ENCODE measurements at places on chromosomes 7 and 10. TPM values are rescaled to one million over a fixed set of nuclear protein-coding genes. Genes with fewer than 3 reads are reported as not detected.

GRCh38 chr7:100629117-100629716 is 12.1 kb downstream of the TFR2 start:
- peak overlapping the region; percentile 62 for H3K27ac ChIP-seq
- H3K4me1 ChIP-seq = peaks cover 12% of the 10 kb centered on the region
- no peaks in the 10 kb centered on the region for H3K36me3 ChIP-seq
- H3K4me3 ChIP-seq = no peak overlapping the region
- no peaks in the 10 kb centered on the region for H3K27me3 ChIP-seq

The MYH16 gene
- not detected for total RNA-seq

The EBLN1 gene
- not detected for total RNA-seq

DNA sequence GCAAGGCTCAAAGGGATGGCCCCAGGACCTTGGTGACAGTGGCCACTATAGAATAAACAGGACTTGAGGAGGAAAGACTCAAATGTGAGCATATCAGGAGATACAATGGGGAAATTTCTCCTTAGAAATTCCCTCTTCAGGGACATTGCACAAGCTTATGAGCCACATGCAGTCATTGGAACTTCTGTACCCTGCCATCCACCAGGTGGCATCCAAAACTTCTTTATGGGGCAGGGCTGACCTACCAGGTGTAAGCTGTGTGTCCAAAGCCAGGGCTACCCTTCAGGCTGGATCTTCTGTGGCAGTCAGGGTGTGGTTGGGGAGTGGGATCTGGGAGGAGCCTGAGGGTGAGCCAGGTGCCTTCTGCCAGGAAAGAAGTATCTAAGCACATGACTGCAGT is 36.6 kb upstream of the LRRC18 start:
- no peaks in the 10 kb centered on the region for H3K36me3 ChIP-seq
- no peaks in the 10 kb centered on the region for H3K4me1 ChIP-seq
- H3K4me3 ChIP-seq = no peak overlapping the region
- H3K27me3 ChIP-seq = peaks cover 8% of the 10 kb centered on the region
- DNase-seq = no peak

GRCh38 chr7:81233208-81233940 is 314.5 kb upstream of the SEMA3C start:
- no peaks in the 10 kb centered on the region for H3K4me1 ChIP-seq
- DNase-seq = no peak
- no peaks in the 10 kb centered on the region for H3K27me3 ChIP-seq
- H3K27ac ChIP-seq = no peak overlapping the region

GRCh38 chr10:122316224-122316884 is 45.3 kb downstream of the BTBD16 start:
- H3K27me3 ChIP-seq = peaks cover 40% of the 10 kb centered on the region
- no peak overlapping the region for H3K27ac ChIP-seq
- no peak overlapping the region for H3K4me3 ChIP-seq
- H3K36me3 ChIP-seq = peaks cover 4% of the 10 kb centered on the region
- H3K4me1 ChIP-seq = no peaks in the 10 kb centered on the region

DNA sequence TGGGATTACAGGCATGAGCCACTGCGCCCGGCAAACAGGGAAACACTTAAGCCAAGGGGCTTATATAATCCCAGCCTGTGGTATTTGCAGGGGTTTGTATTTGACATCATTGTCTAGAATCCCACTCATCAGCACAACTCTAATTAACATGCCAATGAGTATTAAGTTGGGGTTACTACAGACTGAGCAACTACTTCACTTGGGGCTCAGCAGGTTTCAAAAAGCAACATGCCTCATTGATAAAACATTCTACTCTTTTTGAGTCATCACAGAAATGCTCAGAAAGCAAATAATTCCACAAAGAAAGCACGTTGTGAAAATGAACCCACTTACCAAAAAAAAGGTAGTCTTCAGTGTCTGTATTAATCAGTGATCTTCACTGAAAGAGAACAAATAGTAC is 236.9 kb upstream of the CELF2 start:
- no peaks in the 10 kb centered on the region for H3K36me3 ChIP-seq
- H3K4me3 ChIP-seq = no peak overlapping the region
- no peak for DNase-seq

The CRTAC1 gene
- total RNA-seq = not detected

The GSTO2 gene
- total RNA-seq = 0.93 TPM

The UPK3B gene
- 1.6 TPM for total RNA-seq

- H3K4me1 ChIP-seq = no peaks in the 10 kb centered on the region
- H3K4me3 ChIP-seq = no peak overlapping the region
- H3K27me3 ChIP-seq = no peaks in the 10 kb centered on the region
- DNase-seq = no peak
- H3K36me3 ChIP-seq = no peaks in the 10 kb centered on the region
- H3K27ac ChIP-seq = no peak overlapping the region
Measured at GRCh38 chr7:10475940-10476641, 497.6 kb upstream of the PHF14 start.

GRCh38 chr10:116272440-116273283 is at the start of gene GFRA1:
GFRA1 (minus strand) TSS chr10:116273206; CDS start chr10:116272029, 1,177 bp downstream.
- H3K4me1 ChIP-seq = peaks cover 5% of the 10 kb centered on the region
- peaks cover 11% of the 10 kb centered on the region for H3K36me3 ChIP-seq
- no peak within 1 kb of the TSS for H3K27ac ChIP-seq
- no peak for DNase-seq
- peak within 1 kb of the TSS; percentile 30 for H3K4me3 ChIP-seq

- peaks cover 26% of the 10 kb centered on the region for H3K27me3 ChIP-seq
- peaks cover 5% of the 10 kb centered on the region for H3K4me1 ChIP-seq
- no peak for DNase-seq
- no peaks in the 10 kb centered on the region for H3K36me3 ChIP-seq
- H3K27ac ChIP-seq = no peak within 1 kb of the TSS
Measured at GRCh38 chr10:16521311-16522016, at the start of gene C1QL3. C1QL3 (minus strand) TSS chr10:16521879; CDS start chr10:16521065, 814 bp downstream.

GRCh38 chr10:86756511-86757112 is at the start of gene BMPR1A:
BMPR1A (plus strand) TSS chr10:86756619; CDS start chr10:86876019, 119,400 bp downstream.
- no peak for DNase-seq
- peaks cover 32% of the 10 kb centered on the region for H3K4me1 ChIP-seq
- peak within 1 kb of the TSS; percentile 60 for H3K27ac ChIP-seq
- peaks cover 10% of the 10 kb centered on the region for H3K36me3 ChIP-seq
- peak within 1 kb of the TSS; percentile 89 for H3K4me3 ChIP-seq

- H3K4me1 ChIP-seq = no peaks in the 10 kb centered on the region
- no peak overlapping the region for H3K27ac ChIP-seq
- DNase-seq = no peak
- no peak overlapping the region for H3K4me3 ChIP-seq
Measured at GRCh38 chr10:55203319-55203718, 402.3 kb upstream of the PCDH15 start.

DNA sequence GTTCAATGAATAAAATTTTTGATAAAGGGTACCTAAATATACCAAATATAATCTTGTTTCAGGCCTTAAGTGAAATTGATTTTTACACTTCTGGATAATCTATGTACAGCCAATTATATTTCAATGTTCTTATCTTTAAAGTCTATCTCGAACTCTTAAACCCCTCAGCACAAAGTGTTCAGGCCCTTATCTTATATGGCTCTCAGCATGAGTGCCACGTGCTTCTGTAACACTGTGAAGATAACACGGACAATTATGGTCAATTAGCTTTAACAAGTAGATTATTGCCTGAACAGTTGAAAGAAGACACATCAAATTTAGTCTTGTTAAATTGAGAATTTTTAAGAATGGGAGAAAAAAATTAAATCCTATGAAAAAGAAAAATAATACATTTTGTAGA is 40.4 kb upstream of the DMTF1 start:
- H3K4me1 ChIP-seq = no peaks in the 10 kb centered on the region
- no peak for DNase-seq
- no peak overlapping the region for H3K4me3 ChIP-seq
- H3K36me3 ChIP-seq = peaks cover 6% of the 10 kb centered on the region
